ENCODE measurements at places on chromosomes 1 and 21.

DNA sequence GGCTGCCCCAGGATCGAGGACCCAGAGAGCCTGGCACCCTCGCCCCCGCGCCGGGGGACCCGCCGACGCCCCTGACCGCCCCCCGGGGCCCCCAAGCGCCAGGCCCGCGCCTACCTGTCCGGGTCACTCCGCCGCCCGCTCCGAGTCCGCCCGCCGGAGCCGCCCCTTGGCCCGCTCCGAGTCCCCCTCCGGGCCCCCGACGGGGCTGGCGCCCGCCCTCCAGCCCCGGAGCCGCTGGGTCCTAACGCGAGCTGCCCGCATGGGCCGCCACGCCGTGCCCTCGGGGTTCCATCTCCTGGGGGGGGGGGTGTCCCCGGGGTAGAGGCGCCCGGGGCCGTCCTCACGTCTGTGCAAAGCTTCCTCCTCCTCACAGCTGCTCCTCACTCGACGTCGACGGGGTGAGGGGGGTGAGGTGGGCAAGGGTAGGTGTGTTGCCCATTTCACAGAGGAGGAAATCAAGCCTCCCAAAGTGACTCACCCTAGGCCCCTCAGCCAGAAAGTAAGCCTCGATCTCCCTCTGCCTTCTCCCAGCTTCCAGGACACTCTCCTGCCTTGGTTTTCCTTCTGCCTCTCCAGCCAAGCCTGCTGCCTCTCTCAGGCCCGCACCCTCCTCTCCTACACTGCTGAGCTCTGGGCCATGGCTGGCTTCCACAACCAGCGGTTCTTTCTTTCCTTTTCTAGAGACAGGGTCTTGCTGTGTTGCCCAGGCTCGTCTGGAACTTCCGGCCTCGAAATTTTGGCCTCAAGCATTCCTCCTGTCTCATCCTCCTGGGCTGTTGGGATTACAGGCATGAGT lies at the start of gene MFAP2:
TSS of gene MFAP2 (minus strand) at position 148 of the 796 bp plus-strand sequence. CDS start 2,347 bp downstream, outside the sequence.
- H3K27me3 ChIP-seq, result no peaks in the 10 kb centered on the region
- H3K36me3 ChIP-seq, result no peaks in the 10 kb centered on the region
- no peak within 1 kb of the TSS for H3K27ac ChIP-seq
- no peak for DNase-seq
- H3K4me3 ChIP-seq, result peak within 1 kb of the TSS; percentile 25
- H3K4me1 ChIP-seq, result peaks cover 14% of the 10 kb centered on the region

GRCh38 chr1:165678509-165678908 lies 19.9 kb downstream of the ALDH9A1 start:
- H3K27ac ChIP-seq, result no peak overlapping the region
- peaks cover 88% of the 10 kb centered on the region for H3K36me3 ChIP-seq
- no peaks in the 10 kb centered on the region for H3K27me3 ChIP-seq
- H3K4me1 ChIP-seq, result no peaks in the 10 kb centered on the region

GRCh38 chr21:32412162-32413014 lies at the start of gene EVA1C:
EVA1C (plus strand) TSS chr21:32412706; CDS start chr21:32412854, 148 bp downstream.
- H3K36me3 ChIP-seq, result no peaks in the 10 kb centered on the region
- H3K27ac ChIP-seq, result peak within 1 kb of the TSS; percentile 96
- peak; percentile 46 for DNase-seq
- peaks cover 44% of the 10 kb centered on the region for H3K4me1 ChIP-seq

GRCh38 chr1:170471398-170472053 lies 60.4 kb upstream of the GORAB start:
- no peaks in the 10 kb centered on the region for H3K36me3 ChIP-seq
- DNase-seq, result no peak
- no peaks in the 10 kb centered on the region for H3K27me3 ChIP-seq
- no peaks in the 10 kb centered on the region for H3K4me1 ChIP-seq

- H3K27me3 ChIP-seq, result no peaks in the 10 kb centered on the region
- H3K4me1 ChIP-seq, result peaks cover 52% of the 10 kb centered on the region
- no peak overlapping the region for H3K27ac ChIP-seq
- H3K4me3 ChIP-seq, result no peak overlapping the region
Measured at GRCh38 chr1:59696421-59697115, 118.2 kb upstream of the HOOK1 start.

DNA sequence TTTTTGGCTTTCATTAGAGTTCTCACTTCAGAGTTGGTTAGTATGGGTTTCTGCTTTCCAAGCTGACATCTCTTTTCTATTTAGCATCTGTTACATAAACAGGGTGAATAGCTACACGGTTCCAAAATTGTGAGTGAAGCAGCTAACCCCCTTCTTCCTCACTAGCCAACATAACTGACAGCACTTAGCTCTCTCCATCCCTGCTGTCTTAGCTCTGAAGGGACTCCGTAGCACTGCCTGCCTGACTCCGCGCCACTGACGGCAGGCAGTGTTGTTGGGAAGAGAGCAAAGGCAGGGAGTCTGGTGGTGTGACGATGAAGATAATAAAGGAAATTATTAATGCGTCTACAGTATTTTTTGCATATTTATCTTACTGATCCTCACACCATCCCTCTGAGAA lies 247.0 kb downstream of the PTBP2 start:
- H3K27ac ChIP-seq, result no peak overlapping the region
- H3K36me3 ChIP-seq, result no peaks in the 10 kb centered on the region
- DNase-seq, result no peak
- H3K27me3 ChIP-seq, result no peaks in the 10 kb centered on the region

DNA sequence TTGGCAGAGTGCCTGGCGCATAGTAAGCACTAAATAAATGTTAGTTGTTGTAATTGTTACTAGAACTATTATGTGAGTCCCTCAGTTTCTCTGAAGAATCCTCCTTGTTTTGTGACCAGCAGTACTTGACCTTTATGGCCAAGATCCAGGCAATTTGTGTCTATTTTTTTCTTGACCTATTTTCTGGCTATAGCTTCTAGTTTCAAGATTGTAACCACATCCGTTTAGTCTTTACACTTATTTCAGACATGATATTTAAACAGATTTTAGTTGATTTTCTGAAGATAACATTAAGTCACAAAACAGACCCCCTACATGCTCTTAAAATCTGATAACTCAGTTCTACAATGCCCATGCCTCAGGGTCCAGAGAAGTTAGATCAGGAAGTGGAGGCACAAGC lies 50.3 kb downstream of the CDC7 start:
- DNase-seq, result no peak
- no peaks in the 10 kb centered on the region for H3K36me3 ChIP-seq
- no peak overlapping the region for H3K4me3 ChIP-seq
- H3K27me3 ChIP-seq, result no peaks in the 10 kb centered on the region
- peaks cover 5% of the 10 kb centered on the region for H3K4me1 ChIP-seq

DNA sequence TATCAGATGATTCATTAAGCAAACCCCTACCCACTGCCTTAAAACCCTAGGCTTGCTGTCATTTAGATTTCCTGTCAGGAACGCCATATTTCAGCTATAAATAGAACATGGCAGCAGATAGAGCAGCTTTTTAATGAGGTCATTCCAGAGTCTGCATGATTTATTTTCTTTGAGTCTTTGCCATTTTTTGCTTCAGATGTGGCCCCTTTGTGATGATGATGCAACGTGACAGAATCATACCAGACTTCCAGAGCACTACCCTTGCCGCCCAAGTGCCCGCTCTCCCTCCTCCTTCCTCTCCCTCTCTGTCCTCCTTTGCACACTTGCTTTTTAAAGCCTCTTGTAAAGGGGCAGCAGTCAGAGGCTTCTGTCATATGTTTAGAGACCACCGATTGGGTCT lies 55.5 kb upstream of the TRIM67 start:
- no peak overlapping the region for H3K4me3 ChIP-seq
- no peak for DNase-seq
- H3K36me3 ChIP-seq, result no peaks in the 10 kb centered on the region

- H3K4me3 ChIP-seq, result peak overlapping the region; percentile 40
- DNase-seq, result no peak
- no peaks in the 10 kb centered on the region for H3K36me3 ChIP-seq
- peaks cover 46% of the 10 kb centered on the region for H3K27me3 ChIP-seq
Measured at GRCh38 chr1:92029241-92029922, 403 bp upstream of the EPHX4 start.

GRCh38 chr21:34630536-34631143 lies 15.7 kb upstream of the RCAN1 start:
- H3K36me3 ChIP-seq, result no peaks in the 10 kb centered on the region
- no peaks in the 10 kb centered on the region for H3K4me1 ChIP-seq
- H3K27me3 ChIP-seq, result no peaks in the 10 kb centered on the region
- no peak overlapping the region for H3K4me3 ChIP-seq

- DNase-seq, result no peak
- no peaks in the 10 kb centered on the region for H3K36me3 ChIP-seq
- H3K27me3 ChIP-seq, result no peaks in the 10 kb centered on the region
- H3K4me3 ChIP-seq, result no peak overlapping the region
- no peaks in the 10 kb centered on the region for H3K4me1 ChIP-seq
- H3K27ac ChIP-seq, result no peak overlapping the region
Measured at GRCh38 chr1:41315146-41315822, 46.0 kb upstream of the FOXO6 start.

DNA sequence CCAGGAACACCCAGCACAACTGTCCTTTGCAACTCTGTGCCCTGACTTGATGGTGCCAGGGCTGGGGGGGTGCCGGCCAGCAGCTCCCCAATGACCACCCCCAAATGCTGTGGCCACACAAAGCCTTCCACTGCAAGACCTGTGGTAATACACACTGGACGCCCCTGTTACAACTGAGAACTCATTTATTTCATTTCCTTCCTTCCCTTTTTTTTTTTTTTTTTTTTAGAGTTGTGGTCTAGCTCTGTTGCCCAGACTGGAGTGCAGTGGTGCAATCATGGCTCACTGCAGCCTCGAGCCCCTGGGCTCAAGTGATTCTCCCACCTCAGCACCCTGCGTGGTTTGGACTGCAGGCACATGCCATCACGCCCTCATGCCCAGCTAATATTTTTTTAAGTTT lies 25.2 kb downstream of the TP73 start:
- DNase-seq, result peak; percentile 78
- H3K4me1 ChIP-seq, result peaks cover 31% of the 10 kb centered on the region
- peak overlapping the region; percentile 89 for H3K27ac ChIP-seq

DNA sequence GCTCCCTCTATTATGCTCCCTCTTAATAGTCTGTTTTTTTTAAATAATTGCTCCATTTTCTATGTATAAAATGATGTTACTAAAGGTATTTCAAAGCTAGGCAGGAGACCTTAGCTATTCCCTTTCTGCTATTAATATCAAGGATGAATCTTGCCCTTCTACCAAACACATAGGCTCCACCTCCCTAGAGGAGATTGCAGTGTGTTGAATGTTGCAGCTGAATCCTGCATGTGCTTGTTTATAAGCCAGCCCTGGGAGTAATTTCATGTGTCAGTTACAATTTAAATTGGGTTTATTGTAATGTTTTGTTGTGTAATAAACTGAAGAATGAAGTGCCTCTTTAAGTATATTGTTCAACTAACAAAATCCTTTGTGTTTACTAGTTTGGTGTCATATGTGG lies 66.0 kb downstream of the TMEM200B start:
- no peak overlapping the region for H3K27ac ChIP-seq
- peak; percentile 5 for DNase-seq
- H3K4me1 ChIP-seq, result no peaks in the 10 kb centered on the region
- no peaks in the 10 kb centered on the region for H3K36me3 ChIP-seq
- no peaks in the 10 kb centered on the region for H3K27me3 ChIP-seq

DNA sequence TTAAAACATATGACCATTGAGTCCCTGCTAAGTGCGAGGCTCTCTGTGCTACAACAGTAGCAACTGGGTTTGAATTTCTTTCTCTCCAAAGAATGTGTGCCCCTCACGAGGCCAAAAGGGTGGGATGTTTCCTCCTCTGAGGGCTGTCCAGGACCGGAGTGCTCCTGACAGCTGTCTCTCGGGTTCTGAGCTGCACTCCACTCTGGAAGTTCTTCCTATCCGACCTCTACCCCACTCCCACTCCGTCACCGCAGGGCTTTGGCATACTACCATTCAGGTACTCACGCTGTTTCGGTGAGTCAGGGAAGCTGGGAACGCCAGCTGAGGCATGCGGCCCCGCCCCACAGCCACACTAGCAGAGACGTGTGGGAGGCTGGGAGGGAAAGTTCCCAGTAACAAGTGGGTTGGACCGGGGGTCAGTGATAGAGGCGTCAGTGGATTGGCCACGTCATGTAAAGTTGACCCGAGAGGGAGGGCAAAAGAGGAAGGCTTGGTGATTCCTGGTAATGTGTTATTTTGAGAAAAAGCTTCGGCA lies 705 bp upstream of the SLC50A1 start:
- peaks cover 3% of the 10 kb centered on the region for H3K27me3 ChIP-seq
- H3K4me1 ChIP-seq, result peaks cover 29% of the 10 kb centered on the region
- no peaks in the 10 kb centered on the region for H3K36me3 ChIP-seq
- H3K27ac ChIP-seq, result peak overlapping the region; percentile 95
- H3K4me3 ChIP-seq, result peak overlapping the region; percentile 69

- DNase-seq, result no peak
- H3K36me3 ChIP-seq, result no peaks in the 10 kb centered on the region
Measured at GRCh38 chr1:170533298-170533697, 1.3 kb downstream of the GORAB start.

- H3K4me1 ChIP-seq, result peaks cover 32% of the 10 kb centered on the region
- no peak overlapping the region for H3K4me3 ChIP-seq
- no peaks in the 10 kb centered on the region for H3K36me3 ChIP-seq
- DNase-seq, result no peak
Measured at GRCh38 chr1:10217748-10218441, 7.5 kb downstream of the KIF1B start.

DNA sequence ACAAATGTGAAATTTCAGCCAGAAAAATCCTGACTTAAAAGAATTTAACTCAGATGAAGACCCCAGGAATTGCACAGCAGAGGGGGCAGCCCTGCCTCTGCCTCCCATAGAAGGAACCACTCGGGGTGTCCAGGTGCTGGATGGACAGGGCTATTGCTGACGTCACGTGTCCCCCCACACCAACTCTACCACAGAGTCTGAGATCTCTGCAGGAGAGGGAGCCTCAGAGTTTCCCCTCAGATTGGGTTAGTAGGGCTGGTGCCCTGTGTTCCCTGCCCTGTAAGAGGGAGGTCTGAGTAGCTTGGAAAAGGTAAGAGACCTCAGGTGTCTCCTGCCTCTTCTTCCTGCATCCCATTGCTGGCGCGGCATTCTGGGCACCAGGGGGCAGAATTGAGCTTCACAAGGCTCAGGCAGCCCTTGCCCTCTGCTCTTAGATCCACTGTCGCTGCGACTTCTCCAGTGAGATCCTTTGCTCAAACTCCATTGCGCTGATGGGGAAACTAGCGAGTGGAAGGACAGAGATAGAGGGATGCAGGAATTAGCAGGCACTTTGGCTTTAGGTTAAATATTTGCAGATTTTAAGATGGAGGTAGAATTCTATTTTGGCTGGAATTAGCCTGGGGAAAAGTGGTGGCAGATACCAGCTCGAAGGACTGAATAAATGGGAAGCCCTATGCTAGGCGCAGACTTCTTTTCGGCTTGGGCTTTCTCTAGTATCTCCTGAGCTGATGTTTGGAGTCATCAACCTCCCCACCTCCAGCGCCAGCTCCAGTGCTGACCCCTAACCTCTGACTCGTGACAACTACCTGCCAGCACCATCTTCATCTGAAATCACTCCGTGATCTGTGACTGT lies 42.8 kb upstream of the DMBX1 start:
- no peak overlapping the region for H3K4me3 ChIP-seq
- peaks cover 24% of the 10 kb centered on the region for H3K4me1 ChIP-seq
- H3K36me3 ChIP-seq, result no peaks in the 10 kb centered on the region
- peak; percentile 64 for DNase-seq
- no peak overlapping the region for H3K27ac ChIP-seq

GRCh38 chr1:147748676-147749350 lies 11.6 kb downstream of the GJA5 start:
- H3K36me3 ChIP-seq, result no peaks in the 10 kb centered on the region
- no peak overlapping the region for H3K27ac ChIP-seq
- no peak overlapping the region for H3K4me3 ChIP-seq
- DNase-seq, result no peak
